Right cardiac atrium (tissue), 5 donors: ENCODE measurements at places on chromosomes 3 and 15. TPM values are rescaled to one million over a fixed set of nuclear protein-coding genes. Genes with fewer than 3 reads are reported as not detected.

Gene CYP1A1
- 0.59 TPM for polyA plus RNA-seq

Gene ITGA11
- 11.6 TPM for polyA plus RNA-seq

Gene ALDH1A3
- 8.3 TPM for polyA plus RNA-seq

Gene FBN1
- polyA plus RNA-seq: 17.9 TPM

Gene CHAC1
- polyA plus RNA-seq: 3.2 TPM

Gene SYNM
- 127 TPM for polyA plus RNA-seq
